Activated T-cell treated with anti-CD3 and anti-CD28 coated beads for 4 hours (primary cell): ENCODE measurements at places on chromosomes 2 and 18.

DNA sequence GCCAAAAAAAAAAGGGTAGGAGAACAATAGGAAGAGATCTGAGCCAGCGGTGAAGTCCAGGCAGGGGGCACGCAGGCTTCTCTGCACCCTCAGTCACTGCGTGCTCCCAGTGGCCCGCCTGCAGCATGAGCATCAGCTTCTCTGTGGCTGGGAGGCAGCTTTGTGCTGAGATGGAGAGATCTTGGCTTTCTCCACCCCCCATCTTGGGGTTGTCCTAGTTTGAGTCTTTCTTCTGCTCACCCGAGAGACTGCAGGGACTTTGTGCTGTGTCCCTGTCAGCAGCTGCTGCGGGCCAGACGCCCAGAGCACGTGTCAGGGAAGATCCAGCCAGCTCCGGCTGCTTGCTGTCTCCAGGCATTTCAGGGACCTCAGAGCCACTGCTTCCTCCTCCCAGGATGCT lies 20.3 kb downstream of the TRAPPC12 start:
- no peak for DNase-seq

- no peak for DNase-seq
These were observed 602.9 kb downstream of the NYAP2 start for GRCh38 chr2:226002438-226002837.

GRCh38 chr2:199206536-199206935 lies 251.2 kb downstream of the SATB2 start:
- DNase-seq: no peak

DNA sequence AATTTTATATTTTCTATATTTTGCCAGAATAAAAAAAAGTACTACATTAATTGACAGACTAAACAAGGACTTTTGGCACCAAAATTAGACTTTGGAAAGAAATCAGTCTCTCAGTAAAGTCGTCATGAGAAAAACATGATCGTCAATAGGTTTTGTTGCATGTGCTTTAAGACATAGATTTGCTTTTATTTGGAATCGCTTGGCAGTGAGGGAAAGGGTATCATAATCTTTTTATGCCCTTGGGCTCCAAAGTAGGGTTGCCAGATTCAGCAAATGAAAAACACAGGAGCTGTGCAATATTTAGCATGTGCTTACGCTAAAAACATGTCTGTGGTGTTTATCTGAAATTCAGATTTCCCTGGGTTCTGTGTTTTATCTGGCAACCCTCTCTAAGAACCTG lies 177.6 kb downstream of the LAMA1 start:
- no peak for DNase-seq

GRCh38 chr2:176084611-176085119 lies 903 bp upstream of the EVX2 start:
- no peak for DNase-seq

- peak; percentile 21 for DNase-seq
These were observed 3.8 kb downstream of the GALNT5 start for GRCh38 chr2:157261199-157261782.

DNA sequence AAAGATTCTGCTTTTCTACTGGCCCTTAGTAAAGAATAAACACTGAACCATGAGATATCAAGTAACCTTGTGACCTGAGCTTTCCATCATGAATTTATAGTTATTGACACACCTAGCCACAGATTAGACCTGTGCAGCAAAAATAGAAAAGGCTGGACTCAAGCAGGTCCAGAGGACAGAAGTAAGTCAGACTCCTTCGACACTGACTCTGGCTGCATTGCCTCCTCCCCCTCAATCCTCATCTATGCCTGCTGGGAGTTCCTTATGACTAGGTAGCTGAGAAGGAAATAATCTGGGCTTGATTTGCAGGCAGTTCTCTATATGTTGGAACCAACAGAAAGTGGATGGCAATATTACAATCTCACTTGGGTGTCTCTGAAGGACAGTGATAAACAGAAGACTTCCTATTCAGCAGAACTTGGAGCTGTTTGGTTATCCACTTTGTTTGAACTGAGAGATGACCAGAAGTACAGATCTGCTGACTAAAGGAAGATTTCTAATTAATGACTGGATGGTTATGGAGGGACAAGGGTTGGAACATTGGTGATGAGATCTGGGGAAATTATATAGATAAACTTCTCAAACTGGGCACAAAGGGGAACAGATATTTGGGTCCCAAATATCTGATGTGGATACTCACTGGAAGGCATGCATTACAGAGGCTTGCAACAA lies 39.4 kb downstream of the ARID5A start:
- no peak for DNase-seq

GRCh38 chr2:177489719-177490301 lies 97.2 kb downstream of the AGPS start:
- DNase-seq: no peak

- DNase-seq: no peak
These were observed 513 bp downstream of the THOC1 start for GRCh38 chr18:267380-267687.

- DNase-seq: no peak
These were observed 171.0 kb downstream of the ANAPC1 start for GRCh38 chr2:111712940-111713515.

GRCh38 chr18:13643261-13643751 lies 83.1 kb downstream of the FAM210A start:
- DNase-seq: no peak

GRCh38 chr2:2597712-2598111 lies 266.6 kb upstream of the MYT1L start:
- no peak for DNase-seq

GRCh38 chr18:55433140-55433539 lies 154.9 kb downstream of the TCF4 start:
- DNase-seq: no peak

DNA sequence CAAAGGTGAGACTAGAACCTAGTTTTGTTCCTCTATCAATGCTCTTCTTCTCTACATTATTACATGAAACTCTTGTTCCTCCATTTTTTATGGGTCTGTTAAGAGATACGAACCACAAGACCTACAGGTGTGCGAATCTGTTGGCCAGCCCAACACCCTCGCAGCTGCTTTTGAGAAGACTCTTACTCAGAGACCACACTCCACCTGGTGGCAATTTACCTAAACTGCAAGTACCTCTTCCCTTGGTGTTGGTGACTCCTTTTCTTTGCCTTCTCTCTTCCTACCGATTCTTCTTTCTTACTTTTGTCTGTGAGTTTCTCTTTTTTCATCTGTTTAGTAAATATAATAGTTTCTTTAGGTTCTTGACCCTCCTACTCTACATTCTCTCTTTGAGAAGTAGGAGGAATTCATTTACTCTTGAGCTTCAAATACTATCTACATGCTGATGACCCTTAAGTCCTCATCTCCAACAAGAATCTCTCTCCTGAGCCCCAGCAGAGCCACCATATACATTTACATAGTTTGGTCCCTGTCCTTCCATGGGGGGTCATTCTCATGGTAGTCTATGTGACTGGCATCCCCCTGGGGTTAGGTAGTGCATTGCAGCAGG lies 81.8 kb upstream of the GAREM1 start:
- peak; percentile 46 for DNase-seq

DNA sequence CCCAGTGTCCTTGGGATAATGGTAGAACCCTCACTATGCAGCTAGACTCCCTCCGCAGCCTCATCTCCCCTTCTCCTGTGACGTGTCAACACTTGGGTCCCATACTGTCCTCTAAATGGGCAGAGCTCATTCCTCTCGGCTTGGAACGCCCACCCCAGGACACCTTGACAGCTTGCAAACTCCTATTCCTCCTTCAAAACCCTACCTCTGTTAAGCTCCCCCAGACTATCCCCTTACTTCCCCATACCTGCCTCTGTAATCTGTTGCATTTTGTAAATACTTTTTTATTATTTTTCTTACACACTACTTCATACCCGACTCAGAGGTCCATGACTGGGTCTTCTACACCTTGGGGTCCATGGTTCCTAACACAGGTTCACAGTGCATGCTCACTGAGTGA lies 28.0 kb downstream of the STEAP3 start:
- no peak for DNase-seq

DNA sequence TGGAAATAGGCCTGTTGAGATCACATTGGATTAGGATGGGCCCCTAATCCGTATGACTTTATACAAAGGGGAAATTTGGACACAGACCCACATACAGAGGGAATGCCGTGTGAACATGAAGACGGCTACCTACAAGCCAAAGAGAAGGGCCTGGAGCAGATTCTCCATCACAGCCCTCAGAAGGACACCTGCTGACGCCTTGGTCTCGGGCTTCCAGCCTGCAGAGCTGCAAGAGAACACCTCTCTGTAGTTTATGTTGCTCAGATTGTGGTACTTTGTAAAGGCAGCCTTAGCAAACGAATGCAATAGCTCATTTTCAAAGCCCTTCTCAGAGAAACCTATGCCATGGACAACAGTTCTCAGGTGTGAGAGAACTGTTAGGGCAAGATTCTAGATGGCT lies 86.1 kb downstream of the LONRF2 start:
- DNase-seq: no peak

- DNase-seq: no peak
These were observed 73.9 kb downstream of the TGOLN2 start for GRCh38 chr2:85253890-85254289.

GRCh38 chr2:239369631-239370161 lies 31.1 kb downstream of the HDAC4 start:
- peak; percentile 58 for DNase-seq

- no peak for DNase-seq
These were observed 3.5 kb downstream of the TMEM127 start for GRCh38 chr2:96262306-96262705.

GRCh38 chr2:47530105-47530760 lies 127.3 kb downstream of the MSH2 start:
- DNase-seq: no peak

- DNase-seq: no peak
These were observed 1.1 kb upstream of the ONECUT2 start for GRCh38 chr18:57433934-57434535.

DNA sequence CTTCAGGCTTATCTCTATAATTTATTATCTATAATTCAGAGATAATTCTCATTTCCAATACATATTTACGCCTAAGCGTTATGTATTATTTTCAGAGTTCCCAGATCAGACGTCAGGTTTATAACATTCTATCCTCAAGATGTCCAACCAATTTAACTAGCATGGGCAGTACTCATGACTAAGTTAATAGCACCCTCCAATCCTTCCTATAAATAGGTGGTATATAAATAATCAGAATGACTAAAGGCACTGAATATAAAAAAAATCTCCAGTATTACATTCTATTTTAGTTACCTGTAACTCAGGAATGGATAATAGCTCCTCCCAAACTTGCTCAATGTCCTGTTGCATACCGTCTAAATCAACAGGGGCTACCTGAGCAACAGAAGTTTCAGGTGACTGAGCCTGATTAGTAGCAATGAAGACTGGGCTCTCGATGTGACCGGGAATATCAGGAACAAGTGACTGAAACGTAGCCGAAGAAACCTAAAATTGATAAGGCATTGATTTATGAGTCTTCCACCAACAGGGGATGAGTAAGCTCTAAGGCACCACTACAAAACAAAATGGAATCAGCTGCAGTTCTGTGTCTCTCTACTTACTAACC lies 19.6 kb downstream of the HNRNPA3 start:
- DNase-seq: no peak

DNA sequence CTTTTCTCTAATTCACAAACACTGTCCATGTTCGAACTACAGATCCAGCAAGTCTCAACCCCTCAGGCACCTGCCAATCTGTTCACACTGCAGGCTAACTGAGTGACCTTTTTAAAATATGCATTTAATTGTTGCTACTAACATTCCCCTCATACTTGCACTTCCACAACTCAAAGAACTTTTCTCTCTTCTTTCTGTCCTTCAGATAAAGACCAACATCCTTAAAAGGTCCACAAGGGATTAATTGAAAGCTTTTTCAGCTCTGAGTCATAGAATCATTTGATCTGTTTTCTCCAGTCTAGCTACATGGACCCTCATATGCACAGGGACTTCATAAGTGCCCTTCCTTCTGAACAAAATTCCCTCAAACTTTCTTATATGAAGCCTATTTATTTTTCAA lies 1321.2 kb downstream of the DPP10 start:
- no peak for DNase-seq

GRCh38 chr2:171237751-171238505 lies 77.2 kb upstream of the TLK1 start:
- no peak for DNase-seq

DNA sequence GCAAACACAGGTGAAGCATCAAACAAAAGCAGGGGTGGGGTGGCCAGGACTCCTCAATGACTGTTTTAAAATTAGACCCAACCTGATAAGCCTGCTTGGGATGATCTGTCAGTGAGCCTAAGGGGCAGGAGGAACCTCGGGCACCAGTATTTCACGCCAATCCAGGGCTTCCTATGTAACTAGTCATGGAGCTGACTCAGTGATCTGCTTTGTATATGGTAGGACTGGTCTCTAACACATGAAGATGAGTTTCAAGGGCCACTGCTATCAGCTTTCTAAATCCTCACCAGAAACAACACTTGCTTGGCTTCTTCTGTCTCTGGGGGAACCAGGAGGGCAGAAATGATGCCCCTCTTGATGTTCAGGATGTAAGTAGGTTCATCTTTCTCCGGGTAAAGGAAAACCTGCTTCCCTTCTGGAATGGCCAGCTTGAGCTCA lies 6.2 kb downstream of the APOB start:
- no peak for DNase-seq

DNA sequence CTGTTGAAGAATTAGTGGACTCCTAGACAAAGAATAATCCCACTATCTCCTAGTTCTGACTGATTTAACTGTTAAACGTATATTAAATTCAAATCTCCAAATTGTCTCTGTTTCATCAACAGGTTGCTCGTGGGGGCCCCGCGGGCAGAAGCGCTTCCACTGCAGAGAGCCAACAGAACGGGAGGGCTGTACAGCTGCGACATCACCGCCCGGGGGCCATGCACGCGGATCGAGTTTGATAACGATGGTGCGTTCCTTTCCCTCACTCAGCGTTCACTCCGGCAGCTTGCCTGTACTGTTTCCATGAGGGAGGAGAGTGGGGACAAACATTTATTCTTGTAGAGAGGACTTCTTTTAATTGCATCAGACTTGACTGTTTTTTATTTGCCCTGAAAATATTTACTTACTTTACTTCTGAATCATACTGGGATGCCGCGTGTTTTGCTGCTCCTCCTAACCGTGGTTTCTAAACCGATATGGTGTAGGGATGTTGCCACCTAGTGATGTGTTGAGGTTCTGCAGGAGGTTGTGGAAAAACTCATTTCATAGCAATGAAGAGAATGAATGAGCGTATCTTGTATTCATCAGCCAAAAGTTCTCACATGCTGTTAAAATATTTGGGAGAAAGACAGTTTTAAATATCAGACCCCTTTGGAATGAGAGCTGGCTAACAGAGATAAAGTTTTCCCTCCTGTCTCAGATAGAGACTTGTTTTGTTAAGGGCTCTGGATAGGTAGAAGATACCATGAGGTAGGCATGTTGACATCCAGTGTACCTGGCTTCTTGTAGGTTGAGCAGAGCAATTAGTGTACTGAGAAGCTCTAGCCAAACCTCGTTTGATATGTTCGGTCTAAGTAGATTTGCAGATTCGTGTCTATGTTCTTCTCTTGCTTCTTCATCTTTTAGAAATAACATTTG lies 38.3 kb downstream of the ITGA6 start:
- peak; percentile 76 for DNase-seq
